ENCODE measurements at places on chromosomes 1 and 21.

GRCh38 chr1:97307568-97307967, 586.0 kb downstream of the PTBP2 start:
- no peak for DNase-seq

- no peak for DNase-seq
These were observed 28.6 kb upstream of the ZFP69B start for GRCh38 chr1:40421431-40422384.

GRCh38 chr1:51442616-51443015, 76.5 kb downstream of the EPS15 start:
- no peak for DNase-seq

DNA sequence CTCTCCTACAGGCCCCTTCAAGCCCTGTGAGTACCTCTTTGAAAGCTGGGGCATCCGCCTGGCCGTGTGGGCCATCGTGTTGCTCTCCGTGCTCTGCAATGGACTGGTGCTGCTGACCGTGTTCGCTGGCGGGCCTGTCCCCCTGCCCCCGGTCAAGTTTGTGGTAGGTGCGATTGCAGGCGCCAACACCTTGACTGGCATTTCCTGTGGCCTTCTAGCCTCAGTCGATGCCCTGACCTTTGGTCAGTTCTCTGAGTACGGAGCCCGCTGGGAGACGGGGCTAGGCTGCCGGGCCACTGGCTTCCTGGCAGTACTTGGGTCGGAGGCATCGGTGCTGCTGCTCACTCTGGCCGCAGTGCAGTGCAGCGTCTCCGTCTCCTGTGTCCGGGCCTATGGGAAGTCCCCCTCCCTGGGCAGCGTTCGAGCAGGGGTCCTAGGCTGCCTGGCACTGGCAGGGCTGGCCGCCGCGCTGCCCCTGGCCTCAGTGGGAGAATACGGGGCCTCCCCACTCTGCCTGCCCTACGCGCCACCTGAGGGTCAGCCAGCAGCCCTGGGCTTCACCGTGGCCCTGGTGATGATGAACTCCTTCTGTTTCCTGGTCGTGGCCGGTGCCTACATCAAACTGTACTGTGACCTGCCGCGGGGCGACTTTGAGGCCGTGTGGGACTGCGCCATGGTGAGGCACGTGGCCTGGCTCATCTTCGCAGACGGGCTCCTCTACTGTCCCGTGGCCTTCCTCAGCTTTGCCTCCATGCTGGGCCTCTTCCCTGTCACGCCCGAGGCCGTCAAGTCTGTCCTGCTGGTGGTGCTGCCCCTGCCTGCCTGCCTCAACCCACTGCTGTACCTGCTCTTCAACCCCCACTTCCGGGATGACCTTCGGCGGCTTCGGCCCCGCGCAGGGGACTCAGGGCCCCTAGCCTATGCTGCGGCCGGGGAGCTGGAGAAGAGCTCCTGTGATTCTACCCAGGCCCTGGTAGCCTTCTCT, 23.5 kb downstream of the UBE2T start:
- DNase-seq: no peak

- no peak for DNase-seq
These were observed 119.7 kb downstream of the PPIAL4G start for GRCh38 chr1:148363439-148363810.

DNA sequence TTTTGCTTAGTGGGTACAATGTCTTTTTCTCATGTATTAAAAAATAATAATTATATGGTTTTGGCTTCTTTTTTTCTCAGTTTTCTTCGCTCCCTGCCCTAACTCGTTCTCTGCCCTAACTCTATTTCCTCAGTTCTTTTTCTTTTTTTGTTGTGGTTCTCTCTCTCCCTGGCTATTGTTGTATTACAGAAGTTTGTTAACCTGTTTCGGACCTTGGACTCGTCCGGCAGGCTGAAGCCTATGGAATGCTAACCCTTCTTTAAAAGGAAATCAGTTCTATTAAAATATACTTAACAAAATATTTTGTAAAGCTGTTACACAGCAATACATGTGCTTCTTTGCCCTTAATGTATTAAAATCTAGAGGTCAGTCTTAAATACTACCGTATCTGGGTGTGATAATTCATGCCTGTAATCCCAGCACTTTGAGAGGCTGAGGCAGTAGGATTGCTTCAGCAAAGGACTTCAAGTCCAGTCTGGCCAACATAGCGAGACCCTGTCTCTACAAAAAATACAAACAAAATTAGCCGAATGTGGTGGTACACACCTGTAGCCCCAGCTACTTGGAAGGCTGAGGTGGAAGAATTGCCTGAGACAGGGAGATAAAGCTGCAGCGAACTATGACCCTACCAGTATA, 64.1 kb downstream of the ANGPTL1 start:
- DNase-seq: no peak

GRCh38 chr1:170064821-170065220, 9.7 kb downstream of the KIFAP3 start:
- no peak for DNase-seq

DNA sequence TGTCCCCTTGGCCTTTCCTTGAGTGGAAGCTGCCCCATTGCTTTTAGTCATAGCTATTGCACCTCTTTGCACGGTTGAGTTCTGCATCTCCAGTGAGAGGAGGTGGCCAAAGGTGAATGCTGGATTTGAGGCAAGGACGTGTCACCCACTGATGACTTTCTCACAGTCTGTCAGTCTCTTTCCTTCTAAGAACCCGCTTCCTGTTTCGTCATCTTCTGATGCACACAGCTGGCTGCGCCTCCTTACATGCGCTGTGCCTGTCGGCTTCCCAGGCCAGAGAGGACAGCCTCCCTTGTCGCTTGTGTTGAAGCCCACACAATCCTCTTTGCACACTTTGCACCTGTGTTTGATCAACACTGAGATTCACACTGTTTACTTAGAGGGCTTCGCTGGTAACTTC, 41.8 kb upstream of the PWP2 start:
- DNase-seq: peak; percentile 84
